A549 treated with GW870086 at 1 μM for 4 hours (cell line): ENCODE measurements at places on chromosomes 12 and 14. TPM values are rescaled to one million over a fixed set of nuclear protein-coding genes. Genes with fewer than 3 reads are reported as not detected.

SLC6A13 gene
- total RNA-seq, result 0.09 to 0.92 TPM (median 0.33 TPM) in 4 of 5 replicates, not detected in the other

FOXG1 gene
- total RNA-seq, result 0.10 to 0.19 TPM (median 0.14 TPM) in 5 replicates

PZP gene
- total RNA-seq, result not detected in 5 replicates

KLHL33 gene
- not detected in 5 replicates for total RNA-seq

SPIC gene
- total RNA-seq, result not detected in 5 replicates

CDH24 gene
- 3.0 to 4.5 TPM (median 4.3 TPM) in 5 replicates for total RNA-seq

NKX2-1 gene
- total RNA-seq, result 0.05 to 0.10 TPM in 2 of 5 replicates, not detected in the others

HIGD1C gene
- not detected in 5 replicates for total RNA-seq

NTS gene
- 51.2 to 89.6 TPM (median 80.3 TPM) in 5 replicates for total RNA-seq

SSPN gene
- total RNA-seq, result 0.25 to 1.1 TPM (median 0.77 TPM) in 5 replicates

CATSPERB gene
- not detected in 5 replicates for total RNA-seq

PRKD1 gene
- total RNA-seq, result 2.2 to 3.1 TPM (median 2.9 TPM) in 5 replicates

ELK3 gene
- total RNA-seq, result 50.9 to 68.5 TPM (median 64.4 TPM) in 5 replicates

IGFBP6 gene
- 155 to 267 TPM (median 231 TPM) in 5 replicates for total RNA-seq

GPR68 gene
- total RNA-seq, result 0.06 to 0.16 TPM (median 0.12 TPM) in 4 of 5 replicates, not detected in the other

CCDC175 gene
- not detected in 5 replicates for total RNA-seq

TSPAN8 gene
- 0.14 to 0.65 TPM (median 0.14 TPM) in 3 of 5 replicates, not detected in the others for total RNA-seq

CTSG gene
- not detected in 5 replicates for total RNA-seq

OR4K13 gene
- total RNA-seq, result not detected in 5 replicates

HVCN1 gene
- total RNA-seq, result 0.43 to 0.92 TPM (median 0.59 TPM) in 5 replicates

CELA1 gene
- not detected in 5 replicates for total RNA-seq

SLC6A12 gene
- 0.72 to 1.4 TPM (median 1.1 TPM) in 5 replicates for total RNA-seq

DLST gene
- total RNA-seq, result 94.5 to 103 TPM (median 98.4 TPM) in 5 replicates

OTUB2 gene
- 3.5 to 4.9 TPM (median 3.7 TPM) in 5 replicates for total RNA-seq

CABP1 gene
- total RNA-seq, result 0.15 to 0.46 TPM (median 0.21 TPM) in 5 replicates

INTS13 gene
- total RNA-seq, result 19.4 to 28.0 TPM (median 23.8 TPM) in 5 replicates

CMA1 gene
- not detected in 5 replicates for total RNA-seq

CLECL1 gene
- not detected in 5 replicates for total RNA-seq

BCL11B gene
- 0.29 to 0.42 TPM (median 0.34 TPM) in 5 replicates for total RNA-seq

RBM25 gene
- total RNA-seq, result 49.9 to 59.4 TPM (median 56.5 TPM) in 5 replicates

OR4E2 gene
- total RNA-seq, result not detected in 5 replicates

MIP gene
- 0.14 TPM in 1 of 5 replicates, not detected in the others for total RNA-seq

RNF41 gene
- 20.0 to 27.0 TPM (median 24.3 TPM) in 5 replicates for total RNA-seq

POTEG gene
- 0.06 TPM in 1 of 5 replicates, not detected in the others for total RNA-seq

KRT2 gene
- not detected in 5 replicates for total RNA-seq

IFNG-AS1 gene
- not detected in 5 replicates for total RNA-seq

PMEL gene
- 0.68 to 1.4 TPM (median 0.88 TPM) in 5 replicates for total RNA-seq

COQ5 gene
- 26.2 to 29.6 TPM (median 28.6 TPM) in 5 replicates for total RNA-seq

CLEC6A gene
- not detected in 5 replicates for total RNA-seq

SLC38A4 gene
- total RNA-seq, result 0.06 to 0.07 TPM (median 0.06 TPM) in 3 of 5 replicates, not detected in the others

ACOT6 gene
- not detected in 5 replicates for total RNA-seq

PLD4 gene
- 0.10 to 0.25 TPM (median 0.13 TPM) in 3 of 5 replicates, not detected in the others for total RNA-seq

MYH6 gene
- total RNA-seq, result 0.02 to 0.03 TPM in 2 of 5 replicates, not detected in the others

TAS2R10 gene
- total RNA-seq, result not detected in 5 replicates

OR6C2 gene
- total RNA-seq, result not detected in 5 replicates
